ENCODE measurements at places on chromosomes 4 and X.

GRCh38 chrX:15310117-15310516, 5.3 kb downstream of the ASB11 start:
- no peak for DNase-seq

DNA sequence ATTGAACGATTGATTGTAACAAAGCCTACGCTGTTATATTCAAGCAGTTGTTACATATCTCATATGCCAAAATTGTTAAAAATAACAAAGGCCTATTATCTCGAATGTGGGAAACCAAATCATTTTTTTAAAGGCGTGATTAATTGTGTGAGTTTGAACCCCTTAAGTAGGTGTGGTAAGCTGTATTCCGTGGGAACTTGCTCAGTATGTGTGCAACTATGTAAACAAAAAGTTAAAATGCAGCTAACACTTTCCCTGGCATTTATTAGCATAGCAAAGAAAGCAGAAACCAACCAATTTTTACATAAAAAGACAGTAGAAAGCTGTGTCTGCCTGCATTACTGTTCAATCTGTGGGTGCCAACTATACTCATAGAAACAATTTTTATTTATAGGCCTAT, 166.0 kb upstream of the HAND2 start:
- no peak for DNase-seq

- no peak for DNase-seq
Measured at GRCh38 chr4:176964116-176964691, 171.5 kb upstream of the VEGFC start.

DNA sequence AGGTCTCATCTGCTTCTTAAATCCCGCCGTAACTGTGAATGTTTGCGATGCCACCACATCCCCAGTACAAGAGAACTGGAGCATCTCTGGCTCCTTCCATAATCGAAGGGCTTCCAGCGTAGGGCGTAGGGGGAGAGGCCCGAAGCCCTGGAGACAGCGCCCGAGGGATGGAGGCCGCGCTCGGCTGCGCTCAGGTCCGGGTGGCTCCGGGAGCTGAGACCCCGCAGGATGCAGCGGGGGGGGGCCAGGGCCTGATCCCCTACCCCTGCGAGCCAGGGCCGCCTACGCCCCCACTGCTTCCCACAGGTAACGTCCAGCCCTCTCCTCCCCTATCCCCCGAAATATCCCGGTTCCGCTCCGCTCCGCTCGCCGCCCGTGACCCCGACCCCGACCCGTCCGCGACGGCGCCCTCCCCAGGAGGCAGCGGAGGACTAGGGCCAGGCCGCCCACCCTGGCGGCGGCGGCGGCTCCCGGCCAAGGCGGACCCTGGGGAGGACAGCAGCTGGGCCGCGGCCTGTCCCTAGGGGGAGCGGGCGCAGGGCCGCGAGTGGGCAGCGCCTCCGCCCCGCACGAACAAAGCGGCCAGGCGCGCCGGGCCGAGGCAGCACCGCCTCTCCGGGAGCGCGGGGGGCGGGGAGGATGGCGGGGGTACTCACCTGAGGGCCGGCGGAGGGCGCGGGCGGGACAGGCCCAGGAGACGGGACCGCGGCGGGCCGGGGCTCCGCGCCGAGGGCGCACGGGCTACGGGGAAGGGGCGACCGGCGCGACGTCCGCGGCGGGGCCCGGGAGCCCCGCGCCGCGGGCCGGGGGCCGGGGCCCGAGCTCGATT, 723 bp downstream of the WDFY3 start:
- no peak for DNase-seq

- no peak for DNase-seq
Measured at GRCh38 chr4:76210452-76210851, 3.2 kb downstream of the SCARB2 start.

GRCh38 chr4:118983831-118984230, 95.2 kb downstream of the SYNPO2 start:
- DNase-seq: no peak

- no peak for DNase-seq
Measured at GRCh38 chr4:5930456-5930855, 37.6 kb upstream of the CRMP1 start.

DNA sequence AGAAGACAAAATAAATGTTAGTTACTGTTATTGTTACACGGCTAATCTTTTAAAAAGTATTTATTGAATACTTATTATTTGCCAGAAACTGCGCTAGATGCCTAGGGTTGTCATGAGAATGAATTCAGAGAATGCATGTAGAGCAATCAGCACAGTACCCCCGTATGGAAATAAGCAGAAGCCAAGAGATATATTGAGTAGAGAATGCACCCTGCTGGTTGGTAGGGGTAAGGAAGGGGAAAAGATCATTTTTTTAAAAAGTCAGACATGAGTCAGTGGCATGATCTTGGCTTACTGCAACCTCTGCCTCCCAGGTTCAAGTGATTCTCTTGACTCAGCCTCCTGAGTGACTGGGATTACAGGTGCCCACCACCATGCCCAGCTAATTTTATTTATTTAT, 13.1 kb upstream of the DRP2 start:
- DNase-seq: no peak

DNA sequence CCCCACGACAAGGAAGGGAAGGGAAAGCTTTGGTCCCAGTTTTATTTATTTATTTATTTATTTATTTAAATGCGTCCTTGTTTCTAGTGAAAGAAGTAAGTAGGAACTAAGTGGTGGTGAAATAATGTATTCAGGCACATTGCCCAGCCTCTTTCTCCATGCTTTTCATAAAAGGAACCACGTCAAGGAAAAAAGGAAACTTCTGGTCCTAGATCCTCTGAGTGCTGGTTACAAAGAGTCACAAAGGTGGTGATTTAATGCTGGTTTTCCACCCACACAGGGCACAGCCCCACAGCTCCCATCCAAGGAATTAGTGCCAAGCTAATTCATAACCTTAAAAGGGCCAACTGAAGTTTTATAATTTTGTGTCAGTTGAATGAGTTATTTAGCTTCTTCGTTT, 206.6 kb upstream of the GYPA start:
- DNase-seq: no peak

Data from activated effector memory CD4-positive, alpha-beta T cell treated with Interleukin-2 at 50 U/mL for 16 hours (primary cell).